Heart right ventricle (tissue), 16 donors: ENCODE measurements at places on chromosomes 16 and 17.

DNA sequence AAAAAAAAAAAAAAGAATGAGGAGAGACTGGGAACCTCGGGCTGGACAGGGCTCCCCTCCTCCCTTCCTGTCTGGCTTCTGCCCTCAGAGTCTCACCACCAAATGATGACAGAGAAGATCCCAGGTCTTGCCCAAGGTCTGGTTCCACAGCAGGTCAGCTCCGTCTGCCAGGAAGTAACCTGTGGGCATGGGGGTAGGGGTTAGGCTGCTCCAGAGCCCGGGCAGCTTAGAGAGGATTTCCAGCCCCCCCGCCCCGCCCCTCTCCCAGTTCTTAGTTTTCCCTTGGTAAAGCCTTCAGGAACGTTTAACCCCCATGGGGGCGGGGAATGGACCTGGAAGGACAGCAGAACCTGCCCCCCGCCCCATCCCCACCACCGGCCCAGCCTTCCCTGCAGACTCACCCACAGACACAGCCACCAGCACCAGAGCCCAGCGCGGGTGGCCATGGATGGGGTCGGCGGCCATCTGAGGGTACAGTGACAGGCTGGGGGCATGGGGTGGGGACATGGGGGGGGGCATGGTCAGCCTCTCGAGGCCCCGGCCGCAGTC is 700 bp downstream of the TLCD2 start:
- no peak for DNase-seq

DNA sequence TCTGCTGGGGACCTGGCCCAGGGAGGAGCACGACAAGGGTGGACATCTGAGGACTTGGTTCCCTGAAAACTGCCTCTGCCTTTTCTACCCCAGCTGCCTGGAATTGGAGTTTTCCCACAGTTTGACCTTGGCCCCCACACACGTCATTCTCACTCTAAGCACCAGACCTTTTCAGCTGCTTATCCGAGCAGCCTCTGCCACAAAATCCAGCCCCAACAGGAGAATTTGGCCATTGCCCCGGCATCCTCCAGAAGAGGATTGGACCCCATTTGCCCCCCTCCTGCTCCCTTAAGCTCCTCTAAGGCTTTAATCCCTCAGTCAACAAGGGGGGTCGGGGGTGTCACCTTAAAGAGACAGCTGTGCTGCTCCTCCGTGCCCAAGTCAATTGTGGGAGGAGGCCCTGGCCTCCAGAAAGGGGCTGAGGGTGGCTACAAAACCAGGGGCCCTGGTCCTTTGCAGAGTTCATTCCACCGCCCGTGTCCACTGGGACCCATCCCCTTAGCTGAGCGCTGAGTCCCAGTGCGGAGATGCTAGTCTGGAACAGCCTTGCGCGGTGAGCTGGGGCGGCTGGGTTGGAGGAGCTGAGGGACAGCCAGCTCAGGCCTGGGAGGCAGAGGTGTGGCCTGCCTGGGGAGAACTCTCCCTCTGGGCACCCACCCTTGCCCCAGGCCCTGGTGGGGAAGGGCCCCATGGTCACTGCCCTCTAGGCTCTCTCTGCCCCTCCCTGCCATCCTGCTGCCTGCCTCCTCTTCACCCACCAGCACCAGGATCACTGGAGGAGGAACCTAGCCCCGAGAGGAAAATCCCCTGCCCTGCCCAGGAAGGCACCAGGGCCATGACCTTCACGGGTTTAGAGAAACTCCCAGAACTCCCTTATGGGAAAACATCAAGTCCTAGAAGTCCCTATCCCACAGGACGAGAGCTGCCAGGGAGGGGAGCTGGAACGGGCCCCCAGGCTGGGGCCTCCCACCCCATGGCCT is 18.8 kb downstream of the TTYH2 start:
- DNase-seq: no peak

- no peak for DNase-seq
These were observed 5.4 kb downstream of the TPSD1 start for GRCh38 chr16:1261131-1261892.

DNA sequence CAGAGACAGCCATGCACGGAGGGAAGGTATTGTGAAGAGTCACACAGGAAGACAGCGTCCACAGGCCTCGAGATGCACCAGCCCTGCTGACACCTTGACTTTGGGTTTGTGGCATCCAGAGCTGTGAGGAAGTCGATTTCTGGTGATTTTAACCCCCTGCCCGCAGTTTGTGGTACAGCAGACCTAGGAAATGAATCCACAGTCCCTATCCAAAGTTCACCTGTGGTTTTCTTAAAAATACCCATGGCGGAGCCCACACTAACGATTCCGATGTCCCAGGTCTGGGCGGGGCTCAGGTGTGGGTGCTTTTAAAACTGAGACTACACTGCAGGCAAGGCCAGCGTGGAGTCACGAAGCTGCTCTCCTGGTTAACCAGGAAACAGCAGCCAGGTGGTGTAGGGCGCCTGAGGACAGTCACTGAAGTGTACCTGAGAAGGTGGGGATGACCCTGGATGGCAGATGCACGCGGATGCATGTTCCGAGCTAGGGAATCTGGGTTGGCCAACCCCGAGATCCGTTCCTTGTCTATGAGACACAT is 14.4 kb upstream of the MEAK7 start:
- no peak for DNase-seq

DNA sequence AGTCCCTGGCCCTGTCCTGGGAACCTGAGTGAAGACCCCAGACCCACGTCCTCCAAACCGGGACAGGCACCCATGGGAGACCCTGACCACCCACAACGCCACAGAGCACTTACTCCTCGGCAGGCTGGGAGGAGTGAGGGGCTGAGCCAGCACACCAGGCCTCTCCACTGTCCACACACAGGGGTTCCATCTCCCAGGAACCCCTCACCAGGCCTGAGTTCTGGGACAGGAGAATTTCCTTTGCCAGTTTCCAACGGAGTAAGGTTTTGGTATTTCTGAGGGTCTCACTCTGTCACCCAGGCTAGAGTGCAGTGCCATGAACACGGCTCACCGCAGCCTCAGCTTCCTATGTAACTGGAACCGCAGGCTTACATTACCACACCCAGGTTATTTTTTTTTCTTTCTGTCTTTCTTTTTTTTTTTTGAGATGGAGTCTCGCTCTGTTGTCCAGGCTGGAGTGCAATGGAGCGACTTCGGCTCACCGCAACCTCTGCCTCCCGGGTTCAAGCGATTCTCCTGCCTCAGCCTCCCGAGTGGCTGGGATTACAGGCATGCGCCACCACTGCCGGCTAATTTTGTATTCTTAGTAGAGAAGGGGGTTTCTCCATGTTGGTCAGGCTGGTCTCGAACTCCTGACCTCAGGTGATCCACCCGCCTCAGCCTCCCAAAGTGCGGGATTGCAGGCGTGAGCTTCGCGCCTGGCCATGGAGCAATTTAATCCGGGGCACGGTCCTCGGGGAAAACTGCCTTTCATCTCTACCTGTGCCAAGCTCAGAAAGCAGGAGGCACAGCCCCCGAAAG is 1.6 kb downstream of the PGAP6 start:
- no peak for DNase-seq

DNA sequence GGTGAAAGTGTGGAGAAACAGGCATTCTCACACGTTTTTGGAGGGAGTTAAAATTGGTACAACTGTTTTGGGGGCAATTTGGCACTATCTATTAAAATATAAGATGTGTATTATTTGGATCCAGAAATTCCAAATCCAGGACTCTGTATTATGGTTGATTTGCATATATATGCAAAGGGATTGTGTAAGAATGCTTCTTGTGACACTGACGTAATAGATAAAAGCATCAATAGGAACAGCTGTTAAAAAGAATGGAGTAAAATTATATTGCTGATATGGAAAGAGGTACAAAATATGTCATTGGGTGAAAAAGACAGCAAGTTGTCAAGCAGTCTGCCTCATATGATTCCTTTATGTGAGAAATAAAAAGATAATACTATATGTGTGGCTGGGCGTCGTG is 17.3 kb downstream of the FA2H start:
- no peak for DNase-seq

GRCh38 chr17:8080208-8080798 is 7.2 kb downstream of the ALOX12B start:
- DNase-seq: no peak

- DNase-seq: peak; percentile 49
These were observed 65.5 kb downstream of the IRX6 start for GRCh38 chr16:55389426-55390073.

DNA sequence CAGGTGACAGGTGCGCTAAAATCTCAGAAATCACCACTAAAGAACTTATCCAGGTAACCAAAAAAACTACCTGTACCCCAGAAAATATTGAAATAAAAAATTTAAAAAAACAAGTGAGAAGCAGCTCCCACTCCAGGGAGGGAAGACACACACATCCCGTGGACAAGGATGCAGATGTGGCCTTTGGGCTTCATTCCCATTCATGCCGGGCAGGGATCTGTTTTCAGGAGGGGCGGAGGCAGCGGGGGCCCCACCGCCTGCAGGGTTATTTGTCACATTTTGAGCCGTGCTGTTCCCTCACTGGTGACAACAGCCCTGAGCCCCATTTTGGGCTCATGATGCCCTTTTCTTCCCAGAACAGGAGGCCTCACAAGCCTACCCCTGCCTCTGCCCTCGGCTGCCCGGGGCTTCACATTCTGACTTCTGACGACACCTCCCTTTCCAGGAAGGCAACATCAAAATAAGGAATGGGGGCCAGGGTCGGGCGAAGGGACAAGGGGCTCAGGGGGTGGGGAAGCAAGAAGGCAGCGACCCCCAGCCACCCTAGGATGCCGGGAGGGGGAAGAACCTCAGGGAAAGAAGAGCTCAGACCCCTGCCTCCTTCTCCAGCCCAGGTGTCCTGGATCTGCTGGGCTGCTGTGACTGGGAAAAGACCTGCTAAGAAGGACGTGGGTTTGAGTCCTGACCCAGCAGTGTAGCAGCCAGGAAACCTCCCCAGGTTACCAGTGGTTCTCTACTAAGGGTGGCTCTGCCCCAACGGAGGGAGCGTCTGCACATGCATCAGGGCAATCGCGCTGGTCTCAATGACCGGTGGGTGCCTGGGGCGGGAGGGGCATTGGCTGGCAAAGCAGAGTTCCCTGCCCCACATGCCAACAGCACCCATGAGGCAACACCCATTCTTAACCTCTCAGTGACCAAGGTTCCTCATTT is 2.3 kb upstream of the CD79B start:
- no peak for DNase-seq

DNA sequence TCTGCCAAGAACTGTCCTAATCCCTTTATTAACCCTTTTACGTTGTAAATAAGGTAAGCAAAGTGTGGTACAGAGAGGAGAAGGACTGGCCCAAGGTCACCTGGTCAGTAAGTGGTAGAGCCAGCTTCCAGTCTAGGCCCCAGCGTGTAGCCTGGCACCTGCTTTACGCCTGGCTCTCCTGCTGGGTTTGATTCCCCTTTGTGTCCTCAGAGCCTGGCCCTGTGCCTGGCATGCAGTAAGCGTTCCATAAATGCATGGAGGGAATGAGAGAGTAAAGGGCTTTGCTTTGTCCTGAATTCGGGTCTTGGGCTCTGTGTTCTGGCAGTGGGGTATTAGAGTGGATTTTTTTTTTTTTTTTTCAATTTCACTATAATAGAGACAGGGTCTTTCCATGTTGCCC is 62.7 kb downstream of the ABCC1 start:
- DNase-seq: no peak

DNA sequence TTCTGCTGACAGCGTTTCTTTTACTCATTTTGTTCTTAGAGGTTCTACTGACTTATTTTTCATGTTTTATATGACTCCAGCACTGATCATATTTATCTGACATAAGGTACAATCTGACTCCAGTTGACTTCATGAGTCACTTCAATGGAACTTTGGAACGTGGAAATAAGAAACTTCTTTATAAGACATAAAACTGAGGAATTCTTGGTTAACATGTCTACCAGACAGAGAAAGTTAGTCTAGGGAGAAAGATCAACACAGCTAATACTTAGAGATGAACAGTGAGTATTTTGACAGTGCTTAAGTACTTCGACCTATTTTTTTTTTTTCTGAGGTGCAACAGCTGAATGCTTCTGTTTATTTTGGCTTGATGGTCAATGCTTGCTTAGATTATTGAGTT is 679.5 kb downstream of the KCNJ2 start:
- no peak for DNase-seq

- no peak for DNase-seq
These were observed 970.3 kb upstream of the RBFOX1 start for GRCh38 chr16:6362321-6362720.

DNA sequence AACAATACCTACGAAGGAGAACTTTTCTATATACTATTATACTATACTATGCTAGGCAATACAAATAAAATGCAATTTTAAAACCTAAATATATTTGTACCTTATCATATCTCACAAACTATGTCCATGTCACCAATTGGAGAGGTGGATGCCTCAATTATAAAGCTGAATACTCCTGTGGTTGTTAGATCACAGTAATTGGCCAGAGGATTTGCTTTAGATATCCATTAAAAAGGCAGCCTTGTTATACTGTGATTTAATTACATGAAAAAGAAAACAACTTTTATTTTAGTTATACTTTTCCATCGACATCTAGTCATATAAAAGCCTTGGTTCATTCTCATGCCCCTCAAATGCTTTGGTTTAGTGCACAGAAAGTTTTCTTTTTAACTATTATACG is 129.3 kb downstream of the BRIP1 start:
- no peak for DNase-seq

- DNase-seq: no peak
These were observed 27.9 kb upstream of the ATP2C2 start for GRCh38 chr16:84340325-84341040.
